ENCODE measurements at places on chromosomes 6 and 20.

DNA sequence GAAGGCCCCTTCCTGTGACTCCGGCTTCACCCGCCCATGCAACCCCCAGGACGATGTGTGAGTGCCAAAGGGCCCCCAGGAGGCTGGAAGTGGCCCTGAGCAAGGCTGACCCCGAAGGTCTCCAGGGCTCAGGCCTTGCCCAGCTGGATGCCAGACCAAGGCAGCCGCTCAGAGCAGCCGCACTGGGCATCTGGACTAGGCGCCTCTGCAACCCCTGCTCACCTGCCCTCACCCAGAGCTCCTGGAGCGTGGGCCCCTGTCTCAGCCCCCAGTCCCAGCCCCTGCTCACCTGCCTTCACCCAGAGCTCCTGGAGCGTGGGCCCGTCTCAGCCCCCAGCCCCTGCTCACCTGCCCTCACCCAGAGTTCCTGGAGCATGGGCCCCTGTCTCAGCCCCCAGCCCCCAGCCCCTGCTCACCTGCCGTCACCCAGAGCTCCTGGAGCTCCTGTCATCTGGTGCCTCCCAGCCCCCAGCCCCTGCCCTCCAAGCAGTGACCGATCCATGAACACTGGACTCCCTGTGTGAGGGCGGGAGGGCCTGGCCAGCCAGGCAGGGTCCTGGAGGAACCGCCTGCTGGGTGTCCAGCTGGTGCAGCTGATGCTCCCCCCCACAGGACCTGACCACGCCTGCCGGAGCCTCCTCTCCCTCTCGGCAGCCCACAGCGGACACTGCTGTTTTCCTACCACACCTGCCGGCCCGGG is 1.1 kb downstream of the SRMS start:
- no peak for DNase-seq

DNA sequence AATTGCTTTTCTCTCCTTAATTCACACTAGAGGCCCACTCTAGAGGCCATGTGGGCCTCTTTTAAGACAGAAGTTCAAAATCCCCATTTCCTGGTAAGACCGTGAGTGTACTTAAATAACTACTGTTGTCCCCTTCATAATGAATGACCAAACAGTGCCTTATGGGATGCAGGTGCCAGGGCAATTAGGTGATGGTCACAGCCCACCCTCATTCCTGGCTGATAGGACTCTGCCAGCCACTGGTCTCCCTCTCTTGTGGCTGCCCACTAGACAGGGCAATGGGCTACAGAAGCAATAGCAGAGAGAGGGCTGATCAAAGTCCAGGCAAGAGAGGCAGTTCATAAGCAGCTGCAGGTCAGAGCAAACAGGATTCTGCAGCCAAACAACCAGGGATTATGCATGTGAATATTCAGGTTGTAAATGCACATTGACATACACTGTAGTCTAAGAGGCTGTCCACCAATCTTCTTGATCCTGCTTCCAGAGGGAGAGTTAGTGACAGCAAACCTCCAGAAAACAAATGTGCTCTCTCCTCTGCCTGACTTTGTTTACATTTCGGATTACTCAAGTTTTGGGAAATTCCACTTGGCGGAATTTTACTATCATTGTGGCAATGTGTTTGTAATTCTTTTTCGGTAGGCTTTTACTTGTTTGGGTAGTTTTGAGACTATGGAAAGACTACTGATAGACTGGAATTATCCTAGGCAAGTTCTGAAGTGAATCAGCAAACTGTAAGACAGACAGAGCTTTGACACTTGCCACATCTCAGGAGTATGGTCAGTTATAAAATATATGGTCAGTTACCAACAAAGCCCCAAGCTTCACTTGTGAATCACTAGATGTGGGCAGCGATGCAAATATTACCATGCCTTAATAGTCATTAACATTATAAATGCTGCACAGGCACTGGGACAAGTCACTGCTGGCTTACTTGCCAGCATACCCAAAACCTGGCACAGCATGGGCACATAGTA is 12.8 kb downstream of the PTPRK start:
- no peak for DNase-seq

DNA sequence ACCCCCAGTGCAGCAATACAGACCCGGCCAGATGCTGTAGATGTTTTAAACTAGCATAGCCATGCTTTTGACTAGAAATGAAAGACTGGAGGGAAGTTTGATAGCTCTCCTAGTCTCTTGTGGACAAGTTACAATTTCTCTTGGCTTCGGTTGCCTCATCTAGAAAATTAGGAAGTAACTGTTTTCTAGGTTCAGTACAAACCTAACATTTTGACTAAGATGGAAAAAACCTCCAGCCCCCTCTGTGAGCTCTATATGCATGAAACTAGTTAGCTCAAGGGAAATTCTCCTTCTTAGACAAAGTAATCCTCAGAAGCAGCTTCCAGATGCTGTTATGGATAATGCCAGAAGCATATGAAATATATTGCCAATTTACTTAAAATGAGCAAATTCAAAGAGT is 86.6 kb downstream of the RNF144B start:
- DNase-seq, result no peak

DNA sequence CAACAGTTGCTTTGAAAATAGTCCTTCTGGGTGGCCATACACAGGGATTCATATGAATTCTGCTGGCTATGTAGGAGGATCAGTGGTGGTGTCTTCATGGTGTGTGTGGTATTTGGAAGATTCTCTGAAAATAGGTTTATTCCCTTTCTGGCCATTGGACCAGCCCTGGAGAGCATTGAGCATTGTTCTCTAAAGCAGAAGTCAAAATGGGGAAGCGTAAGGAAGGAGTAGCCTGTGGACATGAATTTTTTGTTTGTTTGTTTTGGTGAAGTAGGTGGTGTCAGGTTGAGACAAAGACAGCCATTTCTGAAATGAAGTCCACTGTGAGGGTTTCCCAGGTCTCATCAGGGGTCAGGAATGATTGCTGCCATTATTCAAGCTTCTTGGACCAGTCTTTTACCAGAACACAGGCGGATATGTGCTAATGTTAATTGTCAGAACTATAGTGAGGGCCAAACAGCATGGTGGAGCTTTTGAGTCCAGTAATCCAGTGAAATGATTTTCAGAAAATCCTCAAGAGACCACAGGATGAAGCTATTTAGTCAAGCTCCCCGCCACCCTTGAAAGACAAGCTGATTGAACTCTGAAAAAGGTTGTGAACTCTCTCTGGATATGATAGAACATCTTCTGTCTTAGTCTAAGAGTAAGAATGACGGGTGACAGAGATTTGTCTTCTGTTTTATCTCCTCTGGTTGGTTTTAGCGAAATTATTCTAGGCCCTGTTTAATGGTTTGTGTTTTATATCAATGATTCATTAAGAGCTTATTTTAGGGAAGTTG is 60.0 kb downstream of the DNAH8 start:
- no peak for DNase-seq

DNA sequence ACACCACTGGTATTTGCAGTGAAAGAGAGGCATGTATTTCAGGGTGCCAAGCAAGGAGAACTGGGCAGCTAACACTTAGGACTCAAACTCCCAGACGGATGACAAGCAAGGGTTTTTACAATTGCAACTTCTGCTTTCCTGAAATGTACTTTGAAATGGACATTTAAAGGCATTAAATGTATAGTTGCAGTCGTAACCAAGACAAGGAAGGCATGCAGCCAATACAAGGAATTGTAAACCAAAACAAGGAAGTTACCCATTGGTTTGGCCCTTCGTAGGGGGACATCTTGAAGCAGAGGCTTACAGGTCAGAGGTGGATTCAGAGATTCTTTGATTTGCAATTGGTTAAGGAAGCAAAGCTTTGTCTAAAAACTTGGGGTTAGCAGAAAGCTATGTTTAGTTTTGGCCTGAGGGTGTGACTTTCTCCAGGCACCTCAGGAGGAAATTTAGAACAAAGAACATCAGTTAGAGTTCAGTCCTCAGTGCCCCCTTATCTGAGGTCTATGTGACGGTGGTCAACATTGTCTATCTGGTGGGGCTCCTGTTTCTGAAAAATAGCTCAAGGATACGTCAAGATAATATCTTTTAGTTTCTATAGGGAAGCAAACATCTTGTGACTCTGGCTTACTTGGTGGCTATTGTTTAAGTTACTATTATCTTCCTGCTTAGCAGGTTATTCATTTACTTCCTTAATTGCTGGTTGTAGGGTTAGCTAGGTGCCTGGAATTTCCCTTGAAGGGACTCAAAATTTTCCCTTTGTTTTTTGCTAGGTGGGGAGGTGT is 266.0 kb downstream of the CD83 start:
- DNase-seq, result no peak

DNA sequence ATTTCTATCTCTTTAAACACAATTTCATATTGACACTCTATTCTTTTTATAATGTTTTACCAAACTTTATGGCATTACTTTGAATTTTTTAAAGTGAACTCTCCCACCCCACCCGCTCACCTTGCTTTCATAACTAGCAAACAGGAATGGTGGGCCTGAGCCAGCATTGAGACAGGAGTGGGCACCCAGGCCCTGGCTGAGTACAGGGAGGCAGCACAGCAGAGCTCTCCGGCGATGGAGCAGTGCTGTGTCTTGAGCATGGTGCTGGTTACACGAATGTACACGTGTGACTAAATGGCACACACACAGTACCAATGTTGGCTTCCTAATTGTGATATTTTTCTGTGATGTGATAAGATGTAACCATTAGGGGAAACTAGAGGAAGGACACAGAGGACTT is 4.5 kb downstream of the CST11 start:
- DNase-seq, result no peak

DNA sequence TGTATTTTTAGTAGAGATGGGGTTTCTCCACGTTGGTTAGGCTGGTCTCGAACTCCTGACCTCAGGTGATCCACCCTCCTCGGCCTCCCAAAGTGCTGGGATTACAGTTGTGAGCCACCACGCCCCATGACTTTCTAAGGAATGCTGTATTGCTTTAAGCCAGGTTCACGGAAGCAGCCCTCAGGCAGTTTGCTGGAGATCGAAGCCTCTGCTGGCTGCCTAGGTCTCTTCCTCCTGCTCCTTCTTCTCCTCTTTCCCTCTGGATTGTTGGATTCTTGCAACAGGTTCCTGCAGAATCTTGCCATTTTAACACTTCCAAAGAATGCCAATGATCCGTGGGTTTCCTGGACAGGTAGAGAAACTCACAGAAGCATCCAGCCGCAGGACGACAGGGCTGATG is 29.3 kb upstream of the B4GALT5 start:
- DNase-seq, result no peak

DNA sequence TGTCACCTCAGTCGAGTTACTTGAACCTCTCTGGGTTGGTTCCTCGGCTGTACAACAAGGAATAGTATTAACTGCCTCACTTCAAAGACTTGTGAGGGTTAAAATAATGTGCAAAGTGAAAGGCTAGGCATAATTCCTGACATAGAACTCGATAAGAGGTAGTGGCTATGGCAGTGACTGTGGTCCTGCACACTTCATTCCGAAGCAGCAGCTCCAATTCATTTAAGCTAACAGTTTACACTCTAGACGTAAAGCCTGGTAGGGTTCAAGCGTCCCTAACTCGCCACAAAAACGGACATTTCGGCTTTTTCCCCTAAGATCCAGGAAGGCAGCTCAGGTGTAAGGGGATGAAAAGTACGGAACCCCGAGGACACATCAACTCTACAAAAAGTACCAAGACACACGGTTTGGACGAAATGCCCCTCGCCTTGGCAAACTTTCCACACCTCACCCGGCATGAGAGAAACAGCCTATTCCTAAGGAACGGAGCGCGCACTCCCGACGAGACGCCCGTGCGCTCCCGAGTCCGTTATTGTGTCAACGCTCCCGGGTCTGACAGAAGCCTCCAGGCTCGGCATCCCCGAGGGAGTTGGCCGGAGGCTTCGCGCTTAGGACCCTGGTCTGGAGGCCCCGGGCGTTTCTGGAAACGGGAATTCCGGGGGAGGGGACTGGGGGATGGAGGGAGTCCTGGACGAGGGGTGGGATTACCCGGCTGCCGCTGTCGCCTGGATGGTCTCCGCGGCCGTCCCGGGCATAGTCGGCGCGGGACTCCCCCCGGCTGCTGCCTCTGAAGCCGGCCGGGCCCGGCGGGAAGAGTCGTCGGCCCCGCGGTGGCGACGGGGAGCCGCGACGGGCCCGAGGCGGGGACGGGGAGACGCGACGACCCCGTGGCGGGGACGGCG is 937 bp downstream of the ZNF318 start:
- no peak for DNase-seq

DNA sequence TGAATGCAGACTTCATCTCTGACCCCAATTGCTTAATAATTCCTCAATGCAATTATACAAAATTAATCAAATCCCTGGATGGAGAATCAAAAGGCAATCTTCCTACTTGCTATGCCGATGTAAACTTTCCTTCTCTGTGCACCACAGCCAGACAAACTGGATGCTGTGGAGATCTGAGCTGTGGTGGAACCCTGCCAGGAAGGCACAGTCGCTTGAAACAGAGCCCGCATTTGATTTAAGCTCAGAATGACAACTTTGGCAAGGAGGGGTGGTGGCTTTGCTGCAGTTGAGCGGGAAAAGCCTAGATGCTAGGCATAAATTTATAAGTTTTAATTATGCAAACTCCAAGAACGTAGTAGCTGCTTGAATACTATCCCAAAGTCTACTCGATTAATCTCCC is 190.8 kb downstream of the MTFR2 start:
- no peak for DNase-seq

GRCh38 chr20:49433333-49433732 is 49.1 kb downstream of the KCNB1 start:
- DNase-seq, result no peak

GRCh38 chr6:163748886-163749285 is 334.4 kb downstream of the QKI start:
- DNase-seq, result no peak

GRCh38 chr20:2093159-2093781 is 8.4 kb upstream of the STK35 start:
- DNase-seq, result no peak

GRCh38 chr6:27452496-27452897 is 20.4 kb downstream of the ZNF184 start:
- DNase-seq, result no peak

- DNase-seq, result no peak
Observed at GRCh38 chr6:133432021-133432989, 191.1 kb downstream of the EYA4 start.

- DNase-seq, result no peak
Observed at GRCh38 chr6:1846611-1847010, 236.9 kb downstream of the FOXC1 start.

DNA sequence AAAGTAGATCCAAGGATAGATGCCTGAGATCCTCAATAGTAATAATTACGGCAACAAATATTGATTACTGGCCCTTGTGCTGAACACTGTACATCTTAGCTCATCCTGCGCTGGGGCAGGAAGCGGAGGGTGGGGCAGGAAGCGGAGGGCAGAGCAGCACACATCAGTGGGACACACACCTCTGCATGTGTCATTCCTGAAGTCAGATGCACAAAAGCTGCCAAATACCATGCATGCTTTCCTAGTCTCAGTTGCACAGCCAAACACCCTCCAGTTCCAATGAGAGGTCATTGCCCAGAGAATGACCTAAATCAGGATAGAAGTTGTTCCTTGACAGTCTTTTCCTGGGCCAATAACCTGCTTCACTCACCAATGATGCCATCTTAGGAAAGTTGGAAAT is 74.4 kb upstream of the FOXC1 start:
- no peak for DNase-seq

GRCh38 chr20:18662279-18663040 is 74.6 kb downstream of the DTD1 start:
- DNase-seq, result no peak

- DNase-seq, result no peak
Observed at GRCh38 chr6:14732844-14733757, 512.8 kb upstream of the JARID2 start.

All from stimulated activated CD8-positive, alpha-beta memory T cell treated with anti-CD3 and anti-CD28 coated beads, Interleukin-12 subunit alpha, Interleukin-12 subunit beta, amount 100 ng/mL, for 1 hour (primary cell).